NCI-H774 (cell line): ENCODE measurements at places on chromosomes 11 and 22.
A peak's percentile ranks its signal among the peaks of the same experiment; 100 is the strongest.

- no peak for DNase-seq
These were observed at the start of gene GAL3ST1 for GRCh38 chr22:30574095-30574981. TSS of gene GAL3ST1 (minus strand) at chr22:30574665. CDS start at chr22:30557392, 17,273 bp downstream.

- no peak for DNase-seq
These were observed 81.3 kb downstream of the PHF21A start for GRCh38 chr11:46039990-46040389.

DNA sequence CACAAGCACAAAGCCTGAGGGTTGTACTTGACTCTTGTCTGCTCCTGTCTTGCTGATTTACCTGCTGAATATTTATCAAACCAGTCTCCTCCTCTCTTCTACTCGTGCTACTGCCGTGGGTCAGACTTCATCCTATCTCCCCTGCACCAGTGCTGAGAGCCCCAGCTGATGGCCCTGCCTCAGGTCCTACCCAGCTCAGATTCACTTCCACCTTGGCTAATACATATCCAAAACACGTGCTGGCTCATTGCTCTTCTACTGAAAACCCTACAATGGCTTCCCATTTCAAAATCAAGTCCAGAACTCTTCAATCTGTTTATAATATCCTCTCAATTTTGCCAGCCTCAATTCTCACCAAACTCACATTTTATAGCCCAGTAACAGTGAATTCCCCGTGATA lies 48.3 kb downstream of the RAB30 start:
- DNase-seq = no peak

DNA sequence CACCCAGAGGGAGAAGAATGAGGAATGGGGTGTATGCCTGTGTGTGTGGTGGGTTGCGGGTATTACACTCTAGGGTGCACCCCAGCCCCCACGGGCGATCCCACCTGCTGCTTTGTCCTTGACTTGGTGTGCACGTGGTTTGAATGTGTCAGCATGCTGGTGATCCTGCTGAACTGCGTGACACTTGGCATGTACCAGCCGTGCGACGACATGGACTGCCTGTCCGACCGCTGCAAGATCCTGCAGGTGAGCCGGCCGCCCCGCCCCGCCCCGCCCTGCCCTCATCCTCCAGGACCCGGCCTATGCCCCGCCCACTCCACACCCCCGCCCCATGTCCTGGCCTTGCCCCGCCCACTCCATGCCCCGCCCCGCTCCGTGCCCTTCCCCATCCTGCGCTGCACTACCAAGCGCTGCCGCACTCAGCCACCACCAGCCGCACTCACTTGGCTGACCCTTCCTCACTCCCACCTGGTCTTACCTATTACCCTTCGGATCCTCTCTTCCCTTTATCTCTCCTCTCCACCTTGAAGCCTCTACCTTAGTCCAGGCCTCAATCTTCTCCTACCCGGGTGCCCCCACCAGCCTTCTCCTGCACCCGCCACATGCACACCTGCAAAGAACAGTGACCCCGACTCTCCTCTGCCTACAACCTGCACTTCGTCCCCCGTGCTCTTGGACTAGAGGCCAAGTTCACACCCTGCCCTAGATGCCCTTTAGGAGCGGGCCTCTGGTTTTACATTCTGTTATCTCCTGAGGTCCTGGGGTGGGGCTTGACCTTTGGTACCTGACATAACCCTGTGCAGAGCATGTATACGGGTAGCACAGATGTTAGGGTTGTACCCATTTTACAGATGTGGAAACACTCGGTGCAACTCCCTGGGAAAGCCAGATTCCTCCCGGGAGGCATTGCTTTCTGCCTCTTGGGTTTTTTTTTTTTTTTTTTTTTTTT lies 27.7 kb downstream of the CACNA1I start:
- peak; percentile 7 for DNase-seq

GRCh38 chr11:84412862-84413261 lies 1126.7 kb upstream of the CCDC90B start:
- no peak for DNase-seq

DNA sequence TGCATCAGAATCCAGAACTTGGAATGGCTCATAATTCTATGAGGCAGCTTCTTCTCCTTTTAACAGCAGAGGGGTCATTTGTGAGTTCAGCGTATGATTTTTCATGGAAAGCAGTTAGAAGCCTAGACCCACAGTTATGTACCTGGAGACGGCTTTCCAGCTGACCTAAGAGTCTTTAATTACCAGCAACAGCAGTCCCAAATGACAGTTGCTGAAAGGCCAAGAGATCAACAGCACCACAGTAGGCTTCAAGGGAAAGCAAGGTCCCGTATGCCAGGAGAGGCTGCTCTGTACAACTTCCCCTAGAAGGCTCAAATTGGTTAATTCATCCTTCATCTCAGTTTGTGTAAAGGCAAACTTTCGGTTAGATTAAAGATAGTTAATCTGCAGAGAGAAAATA lies 363.0 kb downstream of the SOX6 start:
- no peak for DNase-seq

DNA sequence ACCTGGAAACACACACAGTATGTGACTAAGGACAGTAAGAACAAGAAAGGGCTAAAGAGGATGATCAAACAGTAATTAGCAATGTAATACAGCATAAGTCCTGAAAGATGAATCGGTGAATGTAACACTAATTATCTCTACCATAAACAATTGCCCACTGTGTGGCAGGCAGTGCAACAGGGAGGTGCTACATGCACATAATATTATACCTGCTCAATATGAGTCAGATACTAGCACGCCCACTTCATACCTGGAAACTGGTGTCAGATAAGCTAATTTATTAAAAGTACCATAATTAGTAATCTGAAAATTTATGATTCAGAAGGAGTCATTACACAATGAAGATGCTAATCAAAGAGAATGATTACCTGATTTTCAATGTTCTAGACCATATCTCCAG lies 14.9 kb downstream of the CASP12 start:
- DNase-seq = no peak

DNA sequence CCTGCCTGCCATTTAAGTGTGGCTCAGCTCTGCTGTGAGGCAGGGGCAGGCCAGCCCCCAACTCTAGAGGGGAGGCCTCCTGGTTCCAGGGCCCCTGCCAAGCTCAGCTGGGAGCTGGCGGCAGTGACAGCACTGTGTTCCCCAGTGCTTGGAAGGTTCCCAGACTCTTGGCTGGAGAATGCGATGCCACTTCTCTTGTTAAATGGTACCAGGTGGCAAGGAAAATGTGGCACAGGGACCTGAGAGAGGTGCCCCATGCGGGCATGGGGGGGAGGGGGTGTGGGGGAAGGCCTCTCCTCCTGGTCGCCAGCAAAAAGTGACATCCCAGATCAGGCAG lies 8.4 kb upstream of the TNFRSF13C start:
- DNase-seq = no peak

DNA sequence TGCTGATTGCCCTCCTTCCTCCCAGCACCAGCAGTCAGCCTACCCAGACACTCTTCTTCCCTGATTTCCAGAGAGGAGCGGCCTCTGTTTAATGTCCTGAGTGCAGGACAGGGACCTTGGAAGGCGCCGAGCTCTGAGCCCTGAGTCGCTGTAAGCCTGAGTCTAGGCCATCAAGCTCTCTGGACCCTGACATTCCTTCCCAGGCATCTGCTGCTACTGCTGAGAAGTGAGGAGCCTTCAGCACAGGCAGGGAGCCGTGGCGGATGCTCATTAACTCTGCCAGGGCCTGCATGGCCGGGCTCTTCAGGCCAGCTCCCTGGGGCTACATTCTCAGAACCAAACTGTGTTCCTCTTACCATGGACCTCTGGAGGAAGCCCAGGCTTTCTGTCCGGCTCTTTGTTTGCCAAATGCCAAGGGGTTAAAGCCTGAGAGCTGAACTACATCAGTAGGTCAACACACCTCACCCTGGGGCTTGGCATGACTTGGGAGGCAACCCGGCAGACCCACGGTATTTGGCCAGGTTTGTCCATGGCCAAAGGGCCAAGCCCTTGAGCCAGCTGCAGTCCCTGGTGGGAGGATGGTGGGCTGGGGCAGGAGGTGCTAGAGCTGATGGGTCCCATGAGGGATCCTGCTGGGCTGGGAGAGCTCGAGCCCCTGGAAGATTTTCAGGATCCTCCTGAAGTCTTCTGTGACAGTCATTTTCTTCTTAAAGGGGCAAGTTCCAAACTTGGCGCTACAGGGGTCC lies 721.4 kb downstream of the BRD1 start:
- DNase-seq = no peak

DNA sequence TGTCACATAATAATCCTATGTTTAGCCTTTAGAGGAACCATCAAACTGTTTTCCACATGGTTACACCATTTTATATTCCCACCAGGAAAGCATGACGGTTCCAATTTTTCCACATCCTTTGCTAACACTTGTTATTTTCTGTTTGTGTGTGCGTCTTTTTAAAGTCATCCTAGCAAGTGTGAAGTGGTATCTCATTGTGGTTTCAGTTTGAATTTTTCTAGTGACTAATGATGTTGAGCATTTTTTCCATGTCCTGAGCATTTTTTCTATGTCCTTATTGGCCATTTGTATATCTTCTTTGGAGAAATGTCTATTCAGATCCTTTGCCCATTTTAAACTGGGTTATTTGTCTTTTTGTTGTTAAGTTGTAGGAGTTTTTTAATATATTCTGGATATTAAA lies 53.7 kb upstream of the DEPDC7 start:
- no peak for DNase-seq

DNA sequence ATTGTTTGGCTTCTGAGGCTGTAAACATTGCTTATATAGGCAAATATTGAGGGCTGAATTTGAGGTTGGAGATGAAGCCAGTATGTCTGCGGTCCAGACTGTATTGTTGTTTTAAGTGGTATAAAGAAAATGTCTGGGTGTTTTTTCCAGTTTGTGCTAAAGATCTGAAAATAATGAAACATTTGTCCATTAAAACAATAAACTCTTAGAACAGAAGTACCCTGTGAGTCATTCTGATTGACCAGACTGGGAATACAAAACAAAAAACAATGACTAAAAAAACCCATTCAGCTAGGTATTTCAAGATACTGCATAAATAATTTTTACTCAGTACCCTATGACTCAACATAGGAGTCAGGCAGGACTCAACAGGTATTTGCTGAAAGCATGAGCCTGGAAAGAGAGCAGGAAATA lies 20.4 kb downstream of the ALKBH8 start:
- no peak for DNase-seq

DNA sequence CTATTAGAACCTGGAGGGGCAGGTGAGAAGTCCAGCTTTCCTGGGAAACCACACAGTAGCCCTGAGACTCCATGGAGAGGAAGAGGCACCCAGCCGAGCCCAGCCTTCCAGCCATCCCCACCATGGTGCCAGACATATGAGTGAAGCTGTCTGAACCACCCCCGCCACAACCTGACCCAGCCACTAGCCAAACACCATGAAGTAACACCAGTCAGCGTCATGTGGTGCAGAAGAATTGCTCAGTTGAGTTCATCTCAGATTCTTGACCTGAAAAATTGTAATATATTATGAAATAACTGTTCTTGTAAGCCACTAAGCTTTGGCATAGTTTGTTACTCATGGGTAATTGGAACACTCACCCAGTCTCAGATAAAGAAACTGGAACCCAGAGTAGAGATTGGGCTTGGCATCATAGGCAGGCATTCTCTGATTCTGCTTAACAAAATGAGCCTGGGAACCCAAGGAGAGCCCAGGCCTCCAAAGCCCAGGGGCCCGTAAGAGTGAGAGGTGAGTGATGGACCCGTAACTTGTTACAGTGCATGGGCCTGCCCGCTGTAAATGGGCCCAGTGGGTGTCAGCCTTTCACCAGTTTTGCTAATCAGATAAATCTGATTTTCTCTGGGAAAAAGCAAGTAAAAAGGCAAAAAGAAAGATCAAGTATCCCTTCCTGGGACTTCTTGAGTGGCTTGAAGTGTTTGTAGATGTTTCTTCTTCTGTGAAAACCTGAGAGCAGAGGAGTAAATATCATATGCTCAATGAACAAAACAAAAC lies 305.5 kb downstream of the DDX10 start:
- DNase-seq = no peak

GRCh38 chr11:45936511-45937054 lies 14.1 kb downstream of the LARGE2 start:
- no peak for DNase-seq

GRCh38 chr11:12123799-12124198 lies 13.4 kb downstream of the MICAL2 start:
- DNase-seq = no peak

GRCh38 chr11:112878033-112878601 lies 83.1 kb upstream of the NCAM1 start:
- DNase-seq = no peak

GRCh38 chr11:1650918-1651262 lies 21.3 kb downstream of the KRTAP5-5 start:
- DNase-seq = no peak

- DNase-seq = no peak
These were observed 2.5 kb downstream of the ST13 start for GRCh38 chr22:40853961-40854360.

- no peak for DNase-seq
These were observed 50.6 kb upstream of the SLC22A12 start for GRCh38 chr11:64540428-64540825.

- no peak for DNase-seq
These were observed 6.5 kb downstream of the IGLL5 start for GRCh38 chr22:22893891-22894739.

DNA sequence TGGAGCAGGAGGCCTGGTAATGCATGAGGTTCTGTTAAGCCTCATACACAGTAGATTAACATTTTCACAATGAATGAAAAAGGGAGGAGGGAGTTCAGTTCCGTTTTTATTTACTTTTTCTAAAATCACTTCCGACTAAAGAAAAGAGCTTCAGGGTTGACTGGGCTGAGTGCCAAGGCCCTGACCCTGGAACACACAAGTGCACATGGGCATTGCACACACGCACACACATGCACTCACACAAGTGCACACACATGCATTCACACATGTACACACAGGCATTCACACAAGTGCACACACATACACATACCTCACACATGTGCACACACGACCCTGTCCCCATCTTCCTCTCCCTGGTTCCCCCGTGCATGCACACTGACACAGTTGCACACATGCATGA lies 303.3 kb downstream of the BRD1 start:
- no peak for DNase-seq

DNA sequence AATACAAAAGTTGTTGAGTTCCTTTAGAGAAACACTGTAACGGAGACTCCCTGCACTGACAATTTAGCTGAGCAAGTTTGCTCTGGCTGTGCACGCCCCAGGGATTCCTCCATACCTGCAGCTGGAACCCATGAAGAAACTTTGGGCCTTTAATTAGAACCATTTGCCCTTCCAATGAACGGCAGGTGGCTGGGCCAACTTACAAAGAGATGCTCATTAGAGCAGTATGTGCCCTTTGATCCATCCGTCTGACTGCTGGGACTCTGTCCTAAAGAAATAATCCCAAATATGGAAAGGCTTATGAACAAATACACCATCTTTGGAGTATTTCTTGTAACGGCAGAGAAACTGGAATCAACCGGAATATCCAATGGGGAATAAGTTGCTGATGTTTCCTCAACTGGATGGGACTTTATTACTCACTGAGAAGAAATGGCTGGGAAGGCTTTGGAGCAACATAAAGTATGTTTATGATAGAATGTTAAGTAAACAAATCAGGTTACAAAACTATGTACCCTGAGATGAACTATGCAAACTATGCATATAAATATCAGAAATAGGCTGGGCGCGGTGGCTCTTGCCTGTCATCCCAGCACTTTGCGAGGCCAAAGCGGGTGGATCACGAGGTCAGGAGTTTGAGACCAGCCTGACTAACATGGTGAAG lies 24.4 kb upstream of the FBLN1 start:
- no peak for DNase-seq
